ENCODE measurements at places on chromosomes 6 and 20. TPM values are rescaled to one million over a fixed set of nuclear protein-coding genes. Genes with fewer than 3 reads are reported as not detected.

DNA sequence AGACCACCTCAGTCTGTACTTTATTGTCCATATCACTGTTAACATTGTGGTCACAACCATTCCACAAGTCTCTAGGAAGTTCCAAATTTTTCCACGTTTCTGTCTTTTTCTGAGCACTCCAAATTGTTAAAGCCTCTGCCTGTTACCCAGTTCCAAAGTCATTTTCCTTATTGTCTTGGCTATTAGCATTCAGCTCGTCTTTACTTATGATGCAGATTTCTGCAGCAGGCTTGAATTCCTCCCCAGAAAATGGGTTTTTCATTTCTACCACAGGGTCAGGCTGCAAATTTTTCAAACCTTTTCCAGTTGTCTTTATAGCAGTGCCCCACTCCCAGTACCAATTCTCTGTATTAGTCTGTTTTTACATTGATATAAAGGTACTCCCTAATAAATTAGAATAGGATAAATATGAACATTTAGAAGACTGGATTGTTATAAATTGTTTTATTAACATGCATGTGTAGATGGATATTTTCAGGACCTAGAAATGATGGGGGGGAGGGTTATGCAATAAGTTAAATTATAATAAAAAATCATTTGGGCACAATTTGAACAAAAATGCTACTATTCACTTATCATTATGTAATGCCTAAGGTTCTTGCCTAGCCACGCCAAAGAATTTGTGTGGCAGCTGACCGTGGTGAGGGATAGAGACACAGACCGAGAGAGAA is 595.3 kb upstream of the ADGRB3 start:
- DNase-seq = no peak

The CDH22 gene
- 0.18 TPM for total RNA-seq

GRCh38 chr6:118317581-118318563 is 230.2 kb upstream of the PLN start:
- no peak for DNase-seq

DNA sequence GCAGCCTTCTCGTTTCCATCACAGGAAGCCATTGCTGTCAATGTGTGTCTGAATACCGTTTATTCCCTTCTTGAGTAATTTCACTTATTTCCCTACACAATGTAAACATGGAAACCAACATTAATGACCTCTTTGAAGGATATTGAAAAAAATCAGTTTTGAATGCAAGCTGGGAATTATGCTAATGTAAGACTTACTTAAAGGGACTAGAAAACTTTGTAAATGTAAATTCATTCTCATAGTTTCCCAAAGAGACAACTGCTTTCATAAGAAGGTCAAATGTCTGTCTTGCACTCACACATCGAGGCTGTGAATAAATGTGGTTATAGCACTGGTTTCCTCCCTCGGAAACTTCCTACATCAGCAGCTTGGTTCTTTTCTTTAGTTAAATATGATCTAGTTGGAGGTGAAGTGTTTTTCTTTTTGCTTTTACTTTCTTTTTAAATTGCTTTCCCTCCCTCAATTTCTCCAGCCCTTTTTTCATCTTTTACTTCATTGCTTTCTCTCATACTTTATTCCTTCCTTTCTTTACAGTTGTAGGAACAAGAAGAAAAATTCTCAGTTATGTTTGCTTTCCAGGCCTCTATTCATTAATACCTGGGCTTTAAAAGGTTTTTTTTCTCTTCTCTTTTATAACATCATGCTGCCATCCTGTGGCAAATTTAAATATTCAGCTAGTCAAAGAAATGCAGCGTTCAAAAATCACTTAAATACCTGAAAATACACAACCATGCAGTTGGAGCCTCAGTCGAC is 108.3 kb downstream of the TNFAIP3 start:
- DNase-seq = no peak

DNA sequence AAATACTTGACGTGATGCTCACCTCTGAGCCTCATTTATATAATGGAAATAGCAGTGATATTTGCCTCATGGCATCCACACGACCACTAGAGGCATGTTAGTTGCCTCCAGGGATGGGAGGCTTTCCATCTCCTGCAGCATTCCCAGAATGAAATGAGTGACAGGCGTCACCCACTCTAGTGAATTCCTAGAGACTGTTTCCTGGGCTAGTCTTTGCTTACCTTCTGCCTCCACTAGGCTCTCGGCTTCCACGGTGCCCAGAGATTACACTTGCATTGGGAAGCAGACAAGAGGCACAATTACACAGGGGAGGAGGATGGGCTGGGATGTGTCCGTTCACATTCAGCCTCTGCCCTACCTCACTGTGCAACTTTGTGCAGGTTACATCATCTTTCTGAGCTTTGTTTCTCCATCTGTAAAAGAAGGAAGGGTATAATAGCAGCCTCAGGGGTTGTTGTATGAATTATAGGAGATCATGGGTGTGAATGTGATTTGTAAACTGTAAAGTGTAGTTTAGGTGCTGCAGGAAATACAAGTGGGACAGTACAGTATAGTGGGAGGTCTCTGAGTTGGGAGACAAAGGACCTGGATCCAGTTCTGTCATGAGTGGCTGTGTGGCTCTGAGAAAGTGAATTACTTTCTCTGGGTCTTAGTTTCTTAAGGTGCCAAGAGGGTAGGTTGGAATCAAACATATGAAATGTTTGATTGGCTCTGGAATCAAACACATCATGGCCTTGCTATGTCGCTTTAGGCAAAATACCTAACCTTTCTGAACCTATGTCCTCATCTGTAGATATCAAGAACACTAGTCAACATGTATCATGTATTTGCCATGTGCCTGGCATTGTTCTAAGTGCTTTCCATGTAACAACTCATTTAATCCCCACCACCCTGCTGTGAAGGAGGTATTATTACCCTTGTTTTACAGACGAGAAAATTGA is 3.6 kb upstream of the VSTM2L start:
- DNase-seq = no peak

GRCh38 chr20:54204063-54204462 is 3.8 kb upstream of the PFDN4 start:
- no peak for DNase-seq

Measured in mesothelial cell of epicardium (in vitro differentiated cells).